CD4-positive, alpha-beta T cell treated with Interleukin-10 for 1 hour (primary cell): ENCODE measurements at places on chromosomes 11 and 22.

DNA sequence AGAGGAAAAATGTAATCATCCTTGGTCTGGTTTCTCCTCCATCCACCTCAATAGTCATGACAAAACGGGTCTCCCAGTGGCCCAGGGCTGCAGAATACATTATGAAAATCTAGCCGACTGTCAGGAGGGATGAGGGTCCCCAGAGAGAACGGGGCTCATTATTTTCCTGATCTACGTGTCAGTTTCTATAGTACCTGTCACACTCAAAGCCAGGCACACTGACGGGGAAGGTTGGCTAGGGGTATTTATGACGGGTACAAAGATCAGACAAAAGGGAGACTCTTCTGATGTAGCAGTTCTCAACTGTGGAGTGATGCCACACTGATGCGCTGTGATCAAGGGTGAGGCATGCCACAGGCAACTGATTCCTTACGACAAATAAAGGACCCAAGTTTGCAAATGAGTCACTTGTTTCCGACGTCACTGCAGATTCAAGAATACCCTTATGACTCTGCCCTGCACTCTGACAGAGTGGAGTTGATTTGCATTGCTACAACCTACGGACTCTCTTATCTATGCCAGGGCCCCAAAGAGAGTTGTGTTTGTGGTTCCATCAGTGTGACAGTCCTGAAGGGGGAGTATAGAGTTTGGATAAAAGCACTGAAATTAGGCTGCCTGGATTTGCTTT lies 188.2 kb upstream of the TBCEL start:
- no peak for DNase-seq

DNA sequence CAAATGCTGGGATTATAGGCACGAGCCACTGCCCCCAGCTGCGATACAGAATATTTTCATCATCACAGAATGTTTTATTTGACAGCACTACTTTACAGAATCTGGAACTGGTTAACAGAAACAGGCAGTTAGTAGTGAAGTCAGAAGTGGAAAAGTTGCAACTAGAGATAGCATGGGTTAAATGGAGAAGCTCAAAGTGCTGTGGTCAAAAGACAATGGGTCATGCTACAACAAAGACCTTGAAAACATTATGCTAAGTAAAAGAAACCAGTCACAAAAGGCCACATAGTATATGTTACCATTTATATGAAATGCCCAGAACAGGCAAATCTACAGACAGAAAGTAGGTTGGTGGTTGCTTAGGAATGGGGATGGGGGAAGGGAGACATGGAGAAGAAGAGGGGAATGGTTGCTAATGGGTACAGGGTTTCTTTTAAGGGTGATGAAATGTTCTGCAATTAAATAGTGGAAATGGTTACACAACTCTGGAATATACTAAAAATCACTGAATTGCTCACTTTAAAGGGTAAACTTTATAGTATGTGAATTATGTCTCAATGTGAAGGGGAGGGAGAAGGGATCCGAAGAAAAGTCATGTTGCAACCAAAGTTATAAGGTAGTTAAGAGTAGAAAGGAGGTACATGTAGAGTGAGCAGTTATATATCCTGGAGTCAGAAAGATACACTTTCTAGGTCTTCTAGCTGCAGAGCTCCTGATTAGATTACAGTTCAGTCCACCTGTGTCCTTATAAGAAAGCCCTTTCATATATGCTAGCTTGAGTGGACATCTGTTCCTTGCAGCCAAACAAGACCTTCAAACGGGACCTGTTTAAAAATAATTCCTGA lies 46.3 kb upstream of the RAPSN start:
- no peak for DNase-seq

- DNase-seq = peak; percentile 34
These were observed 103.7 kb downstream of the CD44 start for GRCh38 chr11:35242412-35243242.

DNA sequence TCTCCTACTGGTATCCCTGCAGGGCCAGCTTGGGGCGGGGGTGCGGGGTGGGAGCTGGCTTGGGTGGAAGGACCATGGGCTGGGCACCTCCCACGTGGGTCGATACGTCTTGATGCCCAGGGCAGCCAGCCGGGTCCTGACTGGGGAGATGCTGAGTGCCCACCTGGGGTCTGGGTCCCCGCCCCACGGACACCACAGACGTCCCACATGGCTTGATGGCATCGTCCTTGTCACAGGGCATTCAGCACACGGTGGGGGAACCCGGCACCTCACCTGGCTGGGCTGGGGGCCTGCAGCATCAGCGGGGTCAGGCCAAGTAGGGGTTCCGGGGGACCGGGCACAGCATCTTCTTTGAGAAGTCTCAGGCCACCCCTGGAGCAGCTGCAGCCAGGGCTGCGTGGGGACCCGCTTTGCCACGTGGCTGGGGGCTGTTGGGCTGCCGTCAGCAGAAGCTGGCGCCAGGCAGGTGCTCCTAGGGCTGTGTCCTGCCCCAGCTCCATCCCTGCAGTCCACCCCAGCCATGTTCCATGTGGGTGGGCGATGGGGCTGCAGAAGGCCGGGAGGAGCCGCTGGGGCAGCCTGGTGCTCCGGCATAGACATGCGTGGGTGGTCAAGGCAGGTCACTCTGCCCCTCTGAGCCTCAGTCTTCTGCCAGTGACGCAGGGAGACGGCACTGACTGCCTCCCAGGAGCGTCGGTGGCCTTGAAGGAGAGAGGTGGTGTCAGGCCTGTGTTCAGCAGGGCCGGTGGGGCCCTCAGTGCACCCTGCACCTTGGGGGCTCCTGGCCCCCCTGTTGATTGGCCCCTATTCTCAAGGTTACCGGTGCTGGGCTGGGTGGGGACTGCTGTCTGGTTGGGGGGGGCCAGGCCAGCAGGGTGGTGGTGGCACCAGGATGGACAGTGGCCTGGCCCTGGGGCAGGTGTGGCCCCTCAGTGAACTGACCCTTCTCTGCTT lies 8.4 kb downstream of the SELENOO start:
- no peak for DNase-seq

DNA sequence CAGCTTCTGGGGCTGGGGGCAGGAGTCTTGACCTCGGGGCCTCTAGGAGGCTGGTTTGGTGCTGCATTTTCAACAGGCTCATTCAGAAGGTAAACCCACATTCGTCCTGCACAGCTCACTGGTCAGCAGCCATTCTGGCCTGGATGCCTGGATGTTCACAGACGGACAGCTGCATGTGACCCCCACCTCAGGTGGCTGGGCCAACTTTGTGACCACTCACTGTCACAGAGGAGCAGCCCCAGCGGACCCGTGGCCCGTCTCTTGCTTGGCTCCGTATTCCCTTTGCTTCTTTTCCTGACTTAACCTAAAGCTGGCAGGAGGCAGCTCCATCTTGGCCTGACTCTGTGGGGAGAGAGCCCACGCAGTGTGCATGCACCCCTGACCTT lies 8.2 kb downstream of the DGCR8 start:
- no peak for DNase-seq

GRCh38 chr11:76226626-76227025 lies 20.3 kb upstream of the WNT11 start:
- DNase-seq = no peak

DNA sequence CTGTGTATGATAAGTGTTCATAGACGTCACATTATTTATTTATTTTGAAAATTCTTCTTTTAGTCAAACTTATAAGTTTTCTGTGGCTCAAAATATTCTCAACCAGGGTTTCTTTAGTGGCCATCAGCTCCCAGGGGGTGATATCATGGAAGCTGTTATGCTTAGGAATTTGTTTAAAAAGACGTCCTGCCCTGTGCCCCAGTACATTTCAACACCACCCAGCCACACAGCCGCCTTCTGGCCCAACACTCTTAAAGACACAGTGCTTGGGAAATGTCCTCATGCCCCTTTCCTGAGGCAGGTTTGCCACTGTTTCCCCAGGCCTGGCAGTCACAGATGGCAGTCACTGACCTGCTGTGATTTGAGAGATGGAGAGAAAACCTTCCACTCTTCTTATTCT lies 19.9 kb downstream of the TSKU start:
- no peak for DNase-seq

GRCh38 chr11:33779849-33780528 lies 5.7 kb upstream of the FBXO3 start:
- no peak for DNase-seq

DNA sequence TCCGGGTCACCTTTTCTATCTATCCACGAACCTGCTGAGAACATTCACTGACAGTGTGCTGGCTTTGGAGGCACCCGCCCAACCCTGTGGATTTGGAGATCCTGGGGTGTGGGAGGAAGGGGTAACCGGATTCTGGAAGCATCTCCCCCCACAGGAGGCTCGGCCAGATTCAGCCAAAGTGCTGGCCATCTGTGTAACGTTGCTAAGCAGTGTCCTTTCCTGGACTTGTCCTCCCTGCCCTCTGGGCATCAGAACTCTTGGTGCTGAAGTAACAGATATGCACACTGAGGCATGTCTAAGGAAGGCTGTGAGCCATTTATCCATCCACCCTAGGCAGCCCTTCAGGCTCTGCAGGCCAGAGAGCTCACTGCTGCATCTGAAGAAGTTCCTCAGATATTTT lies 85.7 kb downstream of the SNX19 start:
- DNase-seq = no peak

DNA sequence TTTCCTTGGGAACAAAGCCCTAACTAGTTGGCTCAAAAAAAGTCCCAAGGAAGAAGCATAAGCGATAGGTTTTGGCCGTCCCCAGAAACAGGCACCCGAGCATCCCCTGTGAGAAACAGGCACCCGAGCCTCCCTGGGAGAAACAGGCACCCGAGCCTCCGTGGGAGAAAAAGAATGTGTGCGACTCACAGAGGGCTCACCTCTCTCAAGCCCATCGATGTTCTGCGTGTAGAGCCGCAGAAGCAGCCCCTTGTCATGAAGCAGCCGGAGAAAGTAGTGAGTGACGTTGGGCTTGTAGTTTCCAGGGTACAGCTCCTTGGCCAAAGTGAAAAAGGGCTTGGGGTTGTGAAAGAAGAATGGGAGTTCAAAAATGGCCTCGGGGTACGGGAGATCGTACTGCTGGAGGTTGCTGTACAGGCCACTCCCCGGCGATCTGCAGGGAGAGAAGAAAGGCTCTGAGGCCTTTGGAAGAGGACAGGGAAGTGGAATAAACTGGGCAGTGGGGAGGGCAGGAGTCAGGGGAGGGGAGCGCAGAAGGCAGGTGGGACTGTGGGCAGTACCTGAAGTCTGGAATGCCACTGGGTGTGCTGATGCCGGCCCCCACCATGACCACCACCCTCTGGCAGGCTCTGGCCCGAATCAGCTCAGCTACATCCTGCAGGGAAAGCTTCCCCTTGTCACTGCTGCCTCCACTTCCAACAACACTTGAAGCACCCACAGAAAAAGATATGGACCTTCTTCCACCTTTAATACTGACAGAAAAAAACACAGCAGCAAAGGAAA lies 3.2 kb downstream of the SIRT3 start:
- no peak for DNase-seq

DNA sequence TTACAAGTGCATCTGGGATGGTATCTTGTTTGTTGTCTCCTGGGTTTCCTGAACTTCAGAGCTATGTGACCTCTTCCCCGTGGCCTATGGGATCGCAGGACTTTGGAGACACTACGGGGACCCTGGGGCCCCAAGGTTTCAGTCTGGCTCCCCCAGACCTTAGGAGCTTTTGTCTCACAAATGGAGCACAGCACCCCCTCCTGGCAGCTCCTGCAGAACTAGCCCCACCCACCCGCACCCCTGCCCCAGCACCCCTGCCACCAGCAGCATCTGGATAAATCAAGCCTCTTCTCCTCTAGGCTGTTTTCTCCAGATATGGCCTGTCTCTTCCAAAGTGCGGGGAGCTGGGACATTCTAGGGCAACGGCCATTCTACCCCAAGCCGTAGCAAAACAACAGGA lies 10.4 kb downstream of the RCOR2 start:
- peak; percentile 62 for DNase-seq

GRCh38 chr11:126189109-126189929 lies 22.1 kb downstream of the RPUSD4 start:
- no peak for DNase-seq

- DNase-seq = no peak
These were observed 51.7 kb downstream of the GRAMD4 start for GRCh38 chr22:46671824-46672432.

- peak; percentile 77 for DNase-seq
These were observed 17.5 kb downstream of the MACROD1 start for GRCh38 chr11:64148226-64148916.

DNA sequence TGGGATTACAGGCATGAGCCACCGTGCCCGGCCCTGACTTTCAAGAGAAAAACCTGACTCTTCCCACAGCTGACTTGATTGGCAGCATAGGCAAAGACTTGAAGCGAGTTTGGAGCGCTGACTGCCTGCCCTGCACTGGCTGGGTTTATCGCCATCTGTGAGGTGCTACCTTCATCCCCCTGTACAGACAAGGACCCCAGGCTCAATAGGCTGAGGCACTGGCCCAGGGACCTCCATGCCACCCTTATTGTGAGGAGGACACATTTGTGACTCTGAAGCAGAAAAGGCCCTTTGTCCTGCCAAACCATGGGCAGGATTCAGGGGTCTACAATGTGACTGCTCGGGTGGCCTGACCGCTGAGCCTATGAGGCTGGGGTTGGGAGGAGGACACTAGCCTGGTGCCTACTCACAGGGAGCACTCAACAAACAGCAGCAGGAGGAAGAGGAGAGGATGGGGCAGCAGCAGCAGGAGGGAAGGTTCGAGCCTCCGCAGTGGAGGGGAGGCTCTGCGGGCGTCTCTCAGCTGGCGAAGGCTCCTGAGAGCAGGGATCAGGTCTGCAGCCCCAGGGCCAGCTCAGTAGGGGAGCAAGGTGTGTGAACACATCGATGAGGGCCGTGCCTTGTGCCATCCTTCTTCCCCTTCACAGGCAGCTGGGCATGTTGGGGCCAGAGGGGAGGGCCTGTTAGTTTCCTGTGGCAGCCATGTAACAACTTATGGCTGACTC lies 72.9 kb upstream of the WNT7B start:
- DNase-seq = no peak

DNA sequence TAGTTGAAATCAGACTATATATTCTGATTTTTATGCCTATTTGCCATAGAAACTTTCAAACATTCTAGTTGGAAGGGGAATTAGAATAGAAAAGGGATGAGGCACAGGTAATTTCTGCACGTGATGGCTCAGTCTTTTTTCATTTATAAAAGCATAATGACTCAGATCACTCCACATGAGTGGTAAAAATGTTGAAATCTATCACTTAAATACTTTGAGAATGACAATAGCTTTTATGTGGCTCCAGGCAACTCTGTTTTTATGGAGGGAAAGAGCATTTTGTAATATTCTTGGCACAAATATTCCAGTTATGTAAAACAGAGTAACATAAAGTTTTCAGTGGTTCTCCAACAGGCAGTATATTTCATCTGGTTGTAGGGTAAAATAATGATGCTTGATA lies 5.9 kb upstream of the MMP3 start:
- DNase-seq = no peak

GRCh38 chr11:121451178-121451985 lies 732 bp upstream of the SORL1 start:
- no peak for DNase-seq

GRCh38 chr11:57646799-57647303 lies 2.9 kb downstream of the YPEL4 start:
- DNase-seq = no peak

GRCh38 chr11:12770435-12770834 lies 96.2 kb downstream of the TEAD1 start:
- no peak for DNase-seq

- DNase-seq = no peak
These were observed 10.9 kb downstream of the LTO1 start for GRCh38 chr11:69664103-69664775.
